ENCODE measurements at places on chromosomes 5 and 9. TPM values are rescaled to one million over a fixed set of nuclear protein-coding genes. Genes with fewer than 3 reads are reported as not detected.

CCDC187 gene
- not detected for total RNA-seq

PCDHGA6 gene
- total RNA-seq, result 2.9 TPM

IL7R gene
- 1.2 TPM for total RNA-seq

ACOT12 gene
- total RNA-seq, result not detected

TRIP13 gene
- 39.0 TPM for total RNA-seq

GKAP1 gene
- total RNA-seq, result 2.5 TPM

FOXD4L4 gene
- total RNA-seq, result 0.15 TPM

GABRA1 gene
- total RNA-seq, result not detected

SELENOP gene
- not detected for total RNA-seq

FAM81B gene
- not detected for total RNA-seq

ADAMTS6 gene
- total RNA-seq, result 43.4 TPM

FAM78A gene
- total RNA-seq, result 26.6 TPM

CDKN2B gene
- total RNA-seq, result 2.3 TPM

ADGRV1 gene
- total RNA-seq, result 0.12 TPM

FREM1 gene
- 0.29 TPM for total RNA-seq

IL9 gene
- total RNA-seq, result not detected

OGN gene
- not detected for total RNA-seq

ECSCR gene
- total RNA-seq, result 377 TPM

NIPAL4 gene
- not detected for total RNA-seq

CDC20B gene
- 0.14 TPM for total RNA-seq

TRPM3 gene
- total RNA-seq, result 0.33 TPM

SPINK7 gene
- not detected for total RNA-seq

ANKRD31 gene
- total RNA-seq, result not detected

HAND1 gene
- not detected for total RNA-seq

HAPLN1 gene
- total RNA-seq, result not detected

LCN2 gene
- total RNA-seq, result not detected

IL5 gene
- not detected for total RNA-seq

F12 gene
- 1.00 TPM for total RNA-seq

OR13C9 gene
- not detected for total RNA-seq

FXN gene
- total RNA-seq, result 21.2 TPM

DELE1 gene
- 105 TPM for total RNA-seq

WDR38 gene
- not detected for total RNA-seq

PRXL2C gene
- total RNA-seq, result 14.7 TPM

C9 gene
- total RNA-seq, result 0.44 TPM

LHX3 gene
- total RNA-seq, result not detected

CNTRL gene
- total RNA-seq, result 22.0 TPM

ACTBL2 gene
- not detected for total RNA-seq

SARDH gene
- total RNA-seq, result 0.30 TPM

SLC25A48 gene
- total RNA-seq, result not detected

SLC46A2 gene
- not detected for total RNA-seq

KLF4 gene
- total RNA-seq, result 1.5 TPM

PCDHAC2 gene
- 1.00 TPM for total RNA-seq

PCDHGA4 gene
- total RNA-seq, result 3.0 TPM

HTR1A gene
- total RNA-seq, result not detected

C8G gene
- total RNA-seq, result 1.4 TPM

B4GALT7 gene
- 35.3 TPM for total RNA-seq

IGFBPL1 gene
- total RNA-seq, result not detected

OTP gene
- not detected for total RNA-seq

SEMA6A gene
- 1.5 TPM for total RNA-seq

INSL6 gene
- not detected for total RNA-seq

ENTPD8 gene
- total RNA-seq, result 0.51 TPM

RNF180 gene
- total RNA-seq, result 5.6 TPM

FOXD4L3 gene
- not detected for total RNA-seq

RAB3C gene
- not detected for total RNA-seq

Measured in endothelial cell of umbilical vein (primary cell).